ENCODE measurements at places on chromosomes 3 and 15.

DNA sequence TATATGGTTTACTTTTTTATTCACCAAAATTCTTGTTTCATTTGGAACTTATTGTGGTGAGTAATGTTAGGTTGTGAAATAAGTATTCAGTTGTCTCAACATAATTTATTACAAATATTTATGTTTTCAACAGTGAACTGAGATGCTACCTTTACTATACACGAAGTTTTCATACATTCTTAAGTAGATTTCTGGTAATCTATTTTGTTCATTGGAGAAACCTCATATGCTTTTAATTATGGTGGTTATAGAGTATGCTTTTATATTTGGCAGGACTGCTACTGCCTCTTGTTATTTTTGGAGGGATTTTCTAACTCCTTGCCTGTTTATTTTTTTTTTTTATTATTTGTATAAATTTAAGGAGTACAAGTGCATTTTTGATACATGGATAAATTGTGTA, 253.1 kb downstream of the NLGN1 start:
- no peak for DNase-seq

DNA sequence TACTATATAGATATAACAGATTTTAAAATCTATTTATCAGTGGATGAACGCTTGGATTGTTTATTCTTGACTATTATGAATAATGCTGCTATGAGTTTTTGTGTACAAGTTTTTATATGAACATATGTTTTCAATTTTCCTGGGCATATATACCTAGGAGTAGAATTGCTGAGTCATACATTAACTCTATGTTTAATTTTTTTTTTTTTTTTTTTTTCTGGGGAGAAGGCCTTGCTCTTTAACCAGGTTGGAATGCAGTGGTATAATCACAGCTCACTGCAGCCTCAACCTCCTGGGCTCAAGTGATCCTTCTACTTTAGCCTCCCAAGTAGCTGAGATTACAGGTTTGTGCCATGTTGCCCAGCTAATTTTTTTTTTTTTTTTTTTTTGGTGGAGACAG, 9.1 kb downstream of the CIDEC start:
- no peak for DNase-seq

DNA sequence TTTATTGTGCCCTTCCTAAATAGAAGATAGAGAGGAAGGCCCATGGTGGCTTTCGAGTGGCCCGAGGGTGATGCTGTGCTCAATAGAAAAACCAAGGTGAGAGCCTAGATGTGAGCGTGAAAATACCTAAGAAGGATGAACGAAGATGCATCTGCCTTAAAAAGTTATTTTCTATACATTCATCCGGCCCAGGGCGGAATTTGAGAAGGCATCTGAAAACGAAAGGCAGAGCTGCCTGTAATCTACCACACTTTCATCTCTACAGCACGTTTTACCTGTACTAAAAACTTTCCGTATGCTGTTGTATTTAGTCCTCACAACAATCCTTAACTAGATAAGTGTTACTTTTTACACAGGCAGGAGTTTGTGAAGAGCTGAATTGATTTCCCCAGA, 1.4 kb downstream of the DUT start:
- no peak for DNase-seq

DNA sequence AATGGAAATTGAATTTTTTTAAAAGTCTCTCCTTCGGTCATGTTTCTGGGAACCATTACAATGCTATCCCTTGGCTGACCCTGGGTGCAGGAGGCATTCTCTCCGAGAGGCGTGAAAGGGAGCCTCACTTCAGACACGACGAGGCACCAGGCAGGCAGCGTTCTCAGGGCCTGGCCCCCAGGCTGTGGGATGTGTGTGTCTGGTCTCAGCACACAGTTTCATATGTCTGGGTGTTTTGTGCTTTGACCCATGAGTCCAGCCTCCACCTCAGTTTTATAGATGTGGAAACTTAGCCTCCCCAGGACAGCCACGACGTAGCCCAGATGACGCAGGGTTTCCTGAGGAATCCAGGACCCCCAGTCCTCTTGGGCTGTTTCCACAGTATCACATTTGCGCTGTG, 34.0 kb downstream of the FGD5 start:
- DNase-seq, result no peak

DNA sequence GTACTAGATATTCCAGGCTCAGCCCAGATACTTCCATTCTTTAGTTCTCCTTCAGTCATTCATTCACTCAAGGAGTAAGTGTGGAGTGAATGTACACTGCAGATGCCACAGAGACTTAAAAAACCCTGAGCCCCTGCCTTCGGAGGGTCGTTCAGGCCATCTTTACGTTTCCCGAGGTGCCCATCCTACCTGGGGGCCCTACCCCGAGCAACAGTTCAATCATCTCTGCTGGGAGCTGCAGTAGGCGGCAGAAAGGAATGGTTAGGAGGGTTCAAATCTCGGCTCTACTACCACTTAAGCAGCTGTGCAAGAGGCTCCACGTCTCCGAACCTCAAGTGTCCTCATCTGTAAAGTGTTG, 613 bp downstream of the SEC13 start:
- no peak for DNase-seq

DNA sequence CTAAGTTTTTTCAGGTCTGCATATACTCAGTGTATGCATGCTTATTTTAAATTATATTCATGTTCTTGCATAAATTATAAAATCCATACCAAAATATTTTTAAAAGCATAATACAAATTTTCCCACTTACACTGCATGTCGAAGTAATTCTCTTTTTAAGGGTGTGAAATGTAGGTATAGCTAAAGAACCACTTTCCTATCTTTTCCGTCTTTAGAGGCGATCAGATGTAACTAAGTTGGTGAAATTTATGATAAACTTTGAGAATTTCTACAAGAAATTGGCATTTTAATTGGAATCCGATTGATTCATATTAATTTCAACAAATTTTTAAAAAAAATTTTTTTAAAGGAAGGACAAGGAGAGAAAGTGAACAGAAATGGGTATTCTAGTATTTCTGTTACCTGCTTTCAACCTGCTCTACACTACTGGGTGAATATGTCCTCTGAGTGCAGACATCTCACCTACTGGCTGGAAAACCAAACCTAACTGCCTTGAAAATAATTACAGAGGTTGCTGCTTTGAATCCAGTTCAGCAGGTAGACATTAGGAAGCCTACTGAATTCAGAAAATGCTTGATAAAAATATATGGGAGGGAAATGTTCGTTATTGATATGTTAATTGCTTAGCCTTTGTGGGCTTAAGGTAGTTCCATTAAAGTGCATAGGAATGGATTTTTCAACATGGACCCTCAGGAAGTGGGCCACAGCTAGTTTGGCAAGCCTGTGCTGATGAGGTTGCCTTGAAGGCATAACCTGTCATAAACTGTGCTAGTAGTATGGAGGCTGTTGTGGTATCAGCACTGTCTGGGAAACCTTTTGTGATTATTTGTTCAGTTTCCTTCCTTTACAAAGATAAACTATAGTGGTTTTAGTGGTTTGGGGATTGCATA, 5.1 kb downstream of the TRIM71 start:
- DNase-seq, result no peak

- no peak for DNase-seq
Observed at GRCh38 chr15:96088650-96089049, 241.8 kb upstream of the NR2F2 start.

DNA sequence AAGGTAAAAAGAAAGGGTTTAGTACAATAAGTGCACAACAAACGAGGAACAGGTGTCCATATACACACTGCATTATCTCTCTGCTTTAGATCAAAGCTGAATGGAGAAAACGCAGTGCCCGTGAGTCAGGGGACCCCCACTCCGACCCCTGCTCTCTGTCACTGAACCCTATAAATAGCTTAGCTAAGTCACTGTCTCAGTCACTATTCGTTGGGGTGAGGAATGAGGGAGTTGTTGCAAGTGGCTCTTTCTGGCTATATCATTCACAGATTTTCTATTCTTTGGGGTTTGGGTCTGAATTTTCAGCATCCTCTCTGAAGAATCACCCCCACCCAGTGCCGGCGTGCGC, 458 bp upstream of the STAC start:
- DNase-seq, result no peak

DNA sequence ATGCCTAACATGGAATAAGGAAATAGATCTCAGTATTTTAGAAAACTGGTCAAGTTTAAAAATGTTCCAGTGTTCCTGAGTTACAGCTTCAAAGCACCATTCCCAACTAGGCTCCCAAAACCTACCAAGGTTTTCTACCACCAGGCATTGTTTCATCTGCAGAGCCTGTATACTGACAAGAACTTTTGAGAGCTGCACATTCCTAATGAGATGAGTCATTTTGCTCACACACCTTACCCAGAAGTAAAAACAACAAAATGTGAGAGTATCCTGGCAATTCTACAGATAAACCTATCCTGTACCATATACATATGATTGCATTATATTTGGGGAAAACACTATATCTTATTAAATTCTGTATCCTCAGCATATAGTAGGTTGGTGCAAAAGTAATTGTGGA, 90.7 kb downstream of the ATP8B4 start:
- DNase-seq, result no peak

DNA sequence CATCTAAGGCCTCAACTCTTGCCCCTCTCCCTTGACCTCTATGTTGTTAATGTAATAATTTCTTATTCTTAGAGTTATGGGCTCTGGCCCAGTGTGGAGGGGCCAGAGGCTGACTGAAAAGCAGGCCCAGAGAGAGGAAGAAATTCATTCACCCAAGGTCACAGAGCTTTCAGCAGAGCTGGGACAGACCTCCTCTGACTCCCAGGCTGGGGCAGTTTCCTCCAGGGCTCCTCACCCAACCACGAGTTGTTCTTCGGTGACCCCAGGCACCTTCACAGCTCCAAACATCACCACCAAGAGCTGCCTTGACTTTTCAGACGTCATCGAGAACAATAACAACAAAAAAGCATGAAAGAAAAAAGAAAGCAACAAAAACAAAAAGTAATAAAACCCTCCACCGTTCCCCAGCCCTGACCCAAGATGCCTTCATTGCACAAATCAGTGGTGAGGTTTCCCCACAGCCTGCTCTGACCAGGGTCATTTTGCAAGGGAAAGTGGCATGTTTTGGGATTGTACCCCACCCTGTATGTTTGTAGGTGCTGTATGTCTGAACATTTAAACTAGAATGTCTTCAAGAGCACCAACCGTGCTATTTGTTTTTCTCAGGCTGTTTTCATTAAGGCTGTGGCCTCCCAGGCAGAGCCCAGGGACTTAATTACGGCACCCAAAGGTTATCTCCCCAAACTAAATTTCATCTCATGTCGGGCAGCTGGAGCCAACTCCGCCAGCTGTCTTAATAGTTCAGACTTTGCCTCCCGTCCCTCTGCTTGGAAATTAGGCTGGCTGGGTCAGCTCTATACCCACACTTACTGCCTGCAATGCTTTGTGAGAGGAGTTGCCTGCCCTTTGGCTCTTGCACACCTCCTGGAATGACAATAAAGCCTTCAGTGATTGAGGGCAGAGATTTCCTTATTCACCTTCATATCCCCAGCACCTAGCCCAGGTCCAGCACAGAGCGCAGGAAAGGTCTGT, 173.8 kb downstream of the RPLP1 start:
- DNase-seq, result no peak

GRCh38 chr15:55770806-55771205, 27.9 kb upstream of the PRTG start:
- no peak for DNase-seq

- no peak for DNase-seq
Observed at GRCh38 chr3:135229018-135229495, 434.0 kb downstream of the EPHB1 start.

GRCh38 chr15:42092398-42093318, 1.7 kb downstream of the PLA2G4D start:
- no peak for DNase-seq

DNA sequence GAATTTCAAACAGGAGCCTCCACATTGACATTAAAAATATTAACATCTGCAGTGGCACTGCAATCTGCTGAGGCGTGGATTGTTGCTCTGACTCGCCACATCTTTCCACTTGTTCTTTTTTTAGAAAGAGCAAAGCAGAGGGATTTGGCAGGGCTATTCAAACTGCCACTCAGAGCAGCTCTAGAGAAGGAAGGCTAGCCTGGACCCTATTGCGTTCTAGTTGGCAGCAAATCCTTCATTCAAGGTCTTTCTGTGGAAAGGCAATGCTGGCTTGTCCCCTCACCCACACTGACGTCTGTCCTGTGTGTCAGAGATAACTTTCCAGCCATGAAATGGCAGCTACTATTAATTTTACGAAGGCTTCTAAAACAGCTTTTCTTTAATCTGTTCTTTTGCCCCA, 483.2 kb upstream of the SGO1 start:
- DNase-seq, result no peak

GRCh38 chr15:73889053-73889761, 15.8 kb downstream of the TBC1D21 start:
- DNase-seq, result no peak

GRCh38 chr3:146557745-146558144, 13.3 kb upstream of the PLSCR1 start:
- DNase-seq, result no peak

DNA sequence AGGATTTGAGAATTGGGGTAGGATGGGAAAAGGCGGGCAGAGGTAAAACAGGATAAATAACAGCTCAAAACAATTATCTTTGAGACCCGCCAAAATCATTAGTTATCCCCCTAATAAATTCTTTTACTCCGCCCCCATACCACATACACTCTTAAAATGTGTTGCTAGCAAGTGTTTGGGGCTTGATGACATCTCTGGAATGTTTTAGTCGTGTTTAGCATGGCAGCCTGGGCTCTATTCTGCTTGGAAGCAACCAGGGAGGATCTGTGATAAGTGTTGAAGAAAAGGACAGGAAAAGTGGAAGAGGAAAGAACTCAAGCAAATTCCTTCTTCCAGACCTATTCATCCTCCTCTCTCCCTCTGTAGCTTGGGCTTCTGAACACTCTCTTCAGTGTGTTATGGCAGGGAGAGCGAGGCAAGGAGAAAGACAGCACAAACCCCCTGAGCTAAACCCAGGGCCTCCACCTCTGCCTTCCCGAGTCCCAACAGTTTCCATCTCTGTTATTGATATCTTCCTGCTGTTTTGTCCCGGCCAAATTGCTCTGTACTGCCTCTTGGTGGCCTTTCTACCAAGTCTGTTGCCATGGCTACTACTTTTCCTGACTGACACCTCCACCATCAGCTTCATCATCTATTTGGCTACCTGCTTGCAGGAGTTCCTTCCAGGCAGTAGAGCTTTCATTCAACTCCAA, 135.8 kb downstream of the RPL22L1 start:
- DNase-seq, result no peak

- no peak for DNase-seq
Observed at GRCh38 chr15:68775671-68776476, 44.8 kb downstream of the ANP32A start.

Measured in stimulated activated CD8-positive, alpha-beta memory T cell treated with anti-CD3 and anti-CD28 coated beads, Interleukin-4, amount 100 ng/mL, for 1 hour (primary cell).